CD4-positive, CD25-positive, alpha-beta regulatory T cell (primary cell): ENCODE measurements at places on chromosomes 1 and 21.
A peak's percentile ranks its signal among the peaks of the same experiment; 100 is the strongest.

GRCh38 chr1:30043256-30043655 lies 680.1 kb downstream of the MATN1 start:
- no peak for DNase-seq

DNA sequence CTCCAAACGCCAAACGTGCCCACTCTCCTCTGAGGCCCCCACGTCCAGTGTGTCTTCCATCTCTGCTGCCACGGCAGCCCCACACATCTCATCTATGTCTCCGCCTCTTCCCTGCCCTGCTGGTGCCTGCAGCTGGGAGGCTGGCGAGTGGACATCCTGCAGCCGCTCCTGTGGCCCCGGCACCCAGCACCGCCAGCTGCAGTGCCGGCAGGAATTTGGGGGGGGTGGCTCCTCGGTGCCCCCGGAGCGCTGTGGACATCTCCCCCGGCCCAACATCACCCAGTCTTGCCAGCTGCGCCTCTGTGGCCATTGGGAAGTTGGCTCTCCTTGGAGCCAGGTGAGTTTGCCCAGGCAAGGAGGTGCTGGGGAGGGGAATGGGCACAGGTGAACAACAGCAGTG lies 8.6 kb downstream of the ADAMTSL4 start:
- DNase-seq, result no peak

DNA sequence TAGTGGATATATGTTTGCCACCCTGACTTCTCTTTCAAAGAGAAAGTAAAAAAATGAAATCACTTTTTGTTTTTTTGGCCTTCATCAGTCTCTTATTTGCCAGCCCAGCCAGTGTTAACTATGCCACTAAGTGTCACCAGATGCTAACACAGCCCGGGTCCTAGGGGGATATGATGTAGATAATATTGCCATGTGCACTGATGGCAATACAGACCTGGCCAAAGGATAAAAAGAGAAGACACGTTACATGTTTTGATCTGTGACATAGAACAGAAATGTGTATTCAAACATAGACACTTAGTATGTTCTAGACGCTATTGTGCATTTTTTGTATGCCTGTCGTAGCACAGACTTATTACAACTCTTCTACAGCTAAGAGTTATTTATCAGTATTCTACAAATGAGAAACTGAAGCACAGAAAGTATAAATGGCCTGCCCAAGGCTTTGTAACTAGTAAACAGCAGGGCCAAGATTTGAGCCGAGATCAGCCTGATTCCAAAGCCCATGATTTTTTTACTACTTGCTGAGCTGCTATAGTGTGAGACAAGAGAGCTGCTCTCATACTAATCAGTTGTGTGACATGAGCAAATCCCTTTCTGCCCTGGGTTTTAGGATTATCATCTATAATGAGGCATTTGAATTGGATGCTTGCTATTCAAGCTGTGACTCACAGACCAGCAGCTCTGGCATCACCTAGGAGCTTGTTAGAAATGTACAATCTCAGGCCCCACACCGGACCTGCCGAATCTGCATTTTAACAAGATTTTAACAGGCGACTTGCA lies 6.3 kb downstream of the LRRC53 start:
- DNase-seq, result no peak

DNA sequence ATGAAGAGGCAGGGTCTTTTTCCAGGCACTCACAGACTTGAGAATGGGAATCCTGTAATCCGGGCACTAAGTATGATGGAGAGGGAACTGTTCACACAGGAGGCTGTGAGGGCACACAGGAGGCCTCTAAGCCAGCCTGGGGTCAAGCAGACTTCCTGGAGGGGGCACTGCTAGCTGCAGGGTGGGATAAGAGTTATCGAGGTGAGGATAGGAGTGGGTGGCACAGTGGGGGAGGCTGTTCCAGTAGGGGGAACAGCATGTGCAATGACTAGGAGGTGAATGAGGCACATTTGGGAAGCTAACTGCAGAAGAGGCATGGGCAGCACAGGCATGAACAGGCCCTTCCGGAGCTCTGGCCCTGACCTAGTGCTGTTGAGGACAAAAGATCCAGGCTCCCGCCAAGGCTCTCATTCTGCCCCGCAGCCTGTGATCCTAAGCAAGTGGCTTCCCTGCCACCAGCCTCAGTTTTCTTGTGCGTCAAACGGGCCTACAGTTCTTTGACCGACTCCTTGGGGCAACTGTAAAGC lies 216.7 kb downstream of the TRABD2B start:
- no peak for DNase-seq

- DNase-seq, result peak; percentile 47
Measured at GRCh38 chr1:17437580-17438317, 1.7 kb downstream of the RCC2 start.

- peak; percentile 10 for DNase-seq
Measured at GRCh38 chr1:47755101-47755990, 241.8 kb downstream of the TRABD2B start.

DNA sequence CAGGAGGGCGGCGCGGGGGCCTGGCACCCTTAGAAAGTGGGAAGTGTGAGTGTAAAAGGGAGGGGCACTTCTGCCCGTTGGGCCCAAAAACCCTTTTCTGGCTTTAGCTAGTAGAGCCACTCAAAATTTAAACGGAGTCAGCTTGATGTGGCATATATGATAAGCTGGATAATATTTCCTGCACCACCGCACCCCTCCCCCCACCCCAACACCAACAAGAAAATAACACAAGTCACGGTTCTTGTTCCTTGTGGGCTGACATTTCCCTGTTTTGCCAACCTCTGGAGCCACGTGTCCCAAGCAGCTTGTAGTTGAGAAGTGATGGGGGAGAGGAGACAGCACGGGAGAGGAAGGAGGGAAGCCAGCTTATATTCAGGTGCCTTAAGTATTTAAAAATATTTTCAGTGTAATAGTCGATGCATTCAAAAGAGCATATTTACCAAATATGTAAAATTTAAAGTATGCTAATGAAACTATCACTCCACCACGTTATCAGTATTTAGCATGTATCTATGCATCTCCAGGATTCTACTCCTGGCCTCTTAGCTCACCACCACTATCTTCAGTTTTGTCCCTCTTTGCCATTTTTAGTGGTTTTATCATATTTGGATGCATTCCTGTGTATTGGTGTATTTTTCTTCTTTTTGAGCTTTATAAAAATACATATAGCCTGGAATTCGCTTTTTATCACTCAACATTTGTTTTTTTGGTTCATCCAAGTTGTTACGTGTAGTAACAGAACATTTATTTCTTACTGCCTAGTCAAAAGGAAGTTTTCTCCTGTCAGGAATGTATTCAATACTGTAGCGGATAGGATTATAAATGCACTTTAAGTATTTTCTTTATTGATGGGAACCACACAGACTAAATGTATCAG lies 773 bp upstream of the DDX59 start:
- no peak for DNase-seq

- DNase-seq, result no peak
Measured at GRCh38 chr1:112625696-112626095, 6.1 kb downstream of the CAPZA1 start.

DNA sequence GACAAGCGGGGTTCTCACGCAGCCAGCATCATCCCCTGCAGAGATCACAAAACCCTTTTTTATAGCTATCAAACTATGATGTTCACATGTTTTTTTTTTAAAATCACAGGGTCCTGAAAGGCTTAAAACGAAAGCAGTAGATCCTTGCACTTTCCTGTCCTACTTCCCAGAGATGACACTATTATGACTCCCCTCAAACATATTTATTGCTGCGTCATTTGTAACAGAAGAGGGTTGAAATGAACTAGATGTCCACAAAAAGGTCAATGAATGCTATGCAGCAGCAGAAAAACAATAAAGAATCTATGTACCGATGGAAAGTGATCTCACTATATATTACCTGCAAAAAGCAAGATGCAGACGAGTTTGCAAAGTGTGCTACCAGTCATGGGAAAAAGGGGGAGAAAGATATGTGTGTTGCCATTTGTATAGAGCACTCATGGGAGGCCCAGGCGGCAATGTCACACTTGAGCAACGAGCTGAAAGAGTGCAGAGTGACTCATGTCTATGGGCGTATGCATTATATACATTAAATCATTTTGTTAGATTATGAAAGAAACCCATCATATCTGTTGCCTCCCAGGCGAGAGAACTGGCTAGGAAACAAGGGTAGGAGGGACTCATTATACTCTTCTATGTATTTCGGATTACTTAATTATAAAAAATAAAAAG lies 68.9 kb upstream of the PARP1 start:
- no peak for DNase-seq

GRCh38 chr1:114671011-114671938 lies 1.4 kb upstream of the DENND2C start:
- no peak for DNase-seq

GRCh38 chr1:151940541-151940940 lies 31.2 kb upstream of the THEM4 start:
- DNase-seq, result no peak

GRCh38 chr21:37642493-37642892 lies 273.8 kb downstream of the KCNJ6 start:
- DNase-seq, result peak; percentile 28

GRCh38 chr1:109322974-109323373 lies 16.2 kb upstream of the MYBPHL start:
- DNase-seq, result no peak

DNA sequence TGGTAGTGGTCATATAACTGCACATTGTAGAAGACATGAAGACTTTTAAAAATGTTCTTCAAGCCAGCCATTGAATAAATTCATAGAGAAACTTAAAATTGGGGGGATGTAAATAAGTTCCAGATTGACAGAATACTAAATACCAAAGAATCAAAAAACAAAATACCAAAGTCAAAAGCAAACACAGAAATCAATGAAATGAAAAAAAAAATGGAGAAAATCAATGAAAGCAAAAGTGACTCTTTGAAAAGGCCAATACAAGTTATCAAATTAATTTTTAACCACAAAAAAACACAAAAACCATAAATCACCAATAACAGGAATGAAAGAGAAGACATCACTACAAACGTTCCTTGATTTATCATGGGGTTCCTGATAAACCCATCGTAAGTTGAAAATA lies 25.6 kb downstream of the LPGAT1 start:
- DNase-seq, result no peak

DNA sequence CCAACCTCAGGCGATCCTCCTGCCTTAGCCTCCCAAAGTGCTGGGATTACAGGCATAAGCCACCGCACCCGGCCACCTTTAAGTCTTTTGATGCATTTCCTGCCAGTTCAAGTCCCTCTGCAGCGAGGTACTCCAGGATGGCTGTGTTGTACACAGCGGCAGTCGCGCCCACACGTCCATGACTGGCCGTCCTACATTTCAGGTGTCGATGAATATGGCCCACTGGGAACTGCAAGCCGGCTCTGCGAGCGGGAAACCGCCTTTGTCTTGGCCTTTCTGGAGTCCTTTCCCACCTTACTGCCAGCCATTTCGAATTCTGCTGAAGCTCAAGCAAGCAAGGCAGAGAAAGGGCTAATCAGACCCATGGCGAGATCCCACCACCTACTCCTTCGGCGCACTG lies 34.6 kb downstream of the TRAPPC10 start:
- no peak for DNase-seq

GRCh38 chr1:93576346-93576745 lies 105.3 kb downstream of the BCAR3 start:
- no peak for DNase-seq

- DNase-seq, result no peak
Measured at GRCh38 chr1:201759194-201759815, 69.7 kb upstream of the IPO9 start.

GRCh38 chr1:203570805-203571204 lies 55.8 kb upstream of the ATP2B4 start:
- no peak for DNase-seq

DNA sequence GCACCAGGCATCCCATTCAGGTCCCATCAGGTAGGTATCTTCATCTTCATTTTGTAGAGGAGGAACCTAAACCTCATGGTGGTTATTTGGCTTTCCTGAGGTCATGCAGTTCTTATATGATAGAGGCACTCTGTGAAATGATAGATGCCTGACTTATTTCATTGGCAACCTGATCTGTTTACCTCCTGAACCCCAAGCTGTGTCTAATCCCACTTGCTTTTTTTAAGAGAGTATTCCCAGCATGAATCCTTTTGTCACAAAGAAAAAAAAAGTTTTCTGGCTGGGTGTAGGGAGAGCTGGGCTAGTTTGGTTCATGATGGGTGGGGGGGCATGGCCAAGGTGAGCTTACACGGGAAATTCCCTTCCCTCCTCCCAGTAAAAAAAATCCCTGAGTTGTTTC lies 154.2 kb downstream of the TENT5C start:
- no peak for DNase-seq

DNA sequence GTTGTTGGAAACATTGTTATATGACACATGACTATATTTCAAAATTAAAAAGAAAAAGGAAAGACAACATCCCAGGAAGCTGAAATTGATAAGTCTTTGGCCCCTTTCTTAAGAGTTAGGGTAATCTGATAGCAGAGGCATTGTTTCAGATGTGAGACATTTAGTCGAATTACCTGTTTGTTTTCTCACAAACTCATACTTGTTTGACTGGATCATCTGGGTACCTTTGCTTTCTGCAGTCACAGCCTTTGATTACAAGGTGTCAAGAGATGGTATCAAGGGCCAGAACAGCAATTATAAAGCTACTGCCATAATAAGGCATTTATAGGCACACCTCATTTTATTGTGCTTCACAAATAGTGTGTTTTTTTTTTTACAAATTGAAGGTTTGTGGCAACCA lies 136.3 kb downstream of the DUSP10 start:
- no peak for DNase-seq
